Glomerular endothelial cell (primary cell): ENCODE measurements at places on chromosomes 11 and 22. TPM values are rescaled to one million over a fixed set of nuclear protein-coding genes. Genes with fewer than 3 reads are reported as not detected.

The BCR gene
- 84.6 and 90.0 TPM in 2 replicates for total RNA-seq

The FAM180B gene
- not detected in 2 replicates for total RNA-seq

The CRYBB2 gene
- total RNA-seq, result 0.24 and 1.1 TPM in 2 replicates

The UPK3A gene
- not detected in 2 replicates for total RNA-seq

The OR2AG2 gene
- 0.15 and 0.18 TPM in 2 replicates for total RNA-seq
